SJCRH30 (cell line): ENCODE measurements at places on chromosomes 2 and 18. TPM values are rescaled to one million over a fixed set of nuclear protein-coding genes. Genes with fewer than 3 reads are reported as not detected.

The ANKRD53 gene
- 0.36 TPM in 1 of 2 replicates, not detected in the other for total RNA-seq

The PKP4 gene
- 58.1 and 62.8 TPM in 2 replicates for total RNA-seq

The C2orf76 gene
- total RNA-seq: 4.2 and 7.0 TPM in 2 replicates

The TBR1 gene
- 0.13 and 0.20 TPM in 2 replicates for total RNA-seq

The TWIST2 gene
- not detected in 2 replicates for total RNA-seq

The CSRNP3 gene
- 2.4 and 2.9 TPM in 2 replicates for total RNA-seq

The COL6A3 gene
- total RNA-seq: 0.04 TPM in 1 of 2 replicates, not detected in the other

DNA sequence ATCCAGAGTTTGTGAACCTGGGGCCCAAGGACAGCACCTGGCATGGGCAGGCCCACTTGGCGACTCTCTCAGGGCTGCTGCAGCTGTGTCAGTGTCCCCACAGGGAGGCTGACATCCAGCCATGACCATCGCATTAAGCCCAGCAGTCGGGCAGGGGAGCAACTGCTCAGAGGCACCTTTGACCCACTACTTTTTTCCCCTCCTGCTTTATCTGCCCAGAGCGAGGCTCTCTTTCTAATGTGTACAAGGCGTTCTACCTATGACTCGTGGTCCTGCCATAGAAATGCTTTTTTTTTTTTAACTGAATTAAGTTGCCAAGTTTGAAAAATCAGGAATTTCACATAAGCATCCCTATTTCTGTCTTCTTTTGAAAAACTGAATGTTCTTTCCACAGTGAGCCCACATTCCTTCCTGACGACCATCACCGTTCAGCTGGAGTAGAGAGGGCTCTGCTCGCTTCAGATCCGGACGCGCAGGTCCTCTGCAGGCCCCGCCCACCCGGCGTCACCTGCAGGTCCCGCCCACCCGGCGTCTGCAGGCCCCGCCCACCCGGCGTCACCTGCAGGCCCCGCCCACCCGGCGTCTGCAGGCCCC is 403 bp upstream of the CLUL1 start:
- peak; percentile 22 for DNase-seq

GRCh38 chr2:179818546-179818945 is 42.9 kb downstream of the ZNF385B start:
- no peak for DNase-seq

DNA sequence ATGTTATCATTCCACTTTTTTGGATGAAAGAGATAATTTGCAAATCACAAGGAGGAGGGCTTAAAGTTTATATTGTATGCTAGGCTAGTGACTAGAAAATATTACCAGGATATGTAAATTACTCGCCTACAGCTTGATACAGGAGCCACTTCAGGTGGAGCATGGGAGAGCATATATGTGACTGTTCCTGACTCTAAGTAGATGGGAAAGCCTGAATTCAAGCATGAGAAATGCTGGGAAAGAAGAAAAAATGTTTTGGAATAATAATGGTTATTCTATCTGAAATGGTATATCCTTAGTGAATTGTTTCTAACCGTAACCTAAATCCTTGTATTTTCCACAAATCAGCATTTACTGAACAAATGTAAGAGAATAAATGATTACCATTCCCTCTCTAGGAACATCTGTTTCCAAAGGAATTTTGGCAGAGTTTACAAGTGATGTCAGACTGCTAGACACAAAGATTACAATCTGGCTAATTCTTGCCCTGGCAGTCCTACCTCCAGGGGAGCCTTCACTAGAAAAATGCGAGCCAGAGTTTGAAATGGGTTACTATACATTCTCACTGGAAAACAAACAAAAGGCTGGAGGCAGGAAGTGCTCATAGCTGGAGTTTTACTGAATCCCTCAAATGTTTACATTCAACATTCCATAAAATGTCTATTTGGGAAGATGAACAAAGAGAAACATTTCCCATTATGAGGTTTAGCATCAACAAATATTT is 129.4 kb upstream of the MAPRE2 start:
- peak; percentile 75 for DNase-seq

DNA sequence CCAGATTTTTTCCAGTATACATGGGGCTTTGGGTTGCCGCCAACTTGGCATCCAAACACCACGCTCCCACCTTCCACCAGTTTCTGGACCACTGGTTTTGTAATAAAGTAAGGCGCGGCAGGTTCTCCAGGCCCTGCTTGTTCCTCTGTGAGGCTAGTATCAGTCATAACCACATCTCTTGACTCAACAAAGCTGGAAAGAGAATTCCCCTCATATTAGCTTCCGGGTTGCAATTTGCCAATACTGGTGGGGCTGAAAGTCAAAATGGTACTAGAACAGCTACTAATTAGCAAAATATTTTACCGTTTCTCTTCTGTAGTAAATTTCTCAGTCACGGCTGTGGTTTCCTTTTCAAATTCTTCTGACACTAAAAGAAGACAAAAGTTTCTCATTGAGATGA is 25.0 kb downstream of the TTN start:
- DNase-seq: no peak

GRCh38 chr2:33009249-33009648 is 62.5 kb downstream of the LTBP1 start:
- no peak for DNase-seq

DNA sequence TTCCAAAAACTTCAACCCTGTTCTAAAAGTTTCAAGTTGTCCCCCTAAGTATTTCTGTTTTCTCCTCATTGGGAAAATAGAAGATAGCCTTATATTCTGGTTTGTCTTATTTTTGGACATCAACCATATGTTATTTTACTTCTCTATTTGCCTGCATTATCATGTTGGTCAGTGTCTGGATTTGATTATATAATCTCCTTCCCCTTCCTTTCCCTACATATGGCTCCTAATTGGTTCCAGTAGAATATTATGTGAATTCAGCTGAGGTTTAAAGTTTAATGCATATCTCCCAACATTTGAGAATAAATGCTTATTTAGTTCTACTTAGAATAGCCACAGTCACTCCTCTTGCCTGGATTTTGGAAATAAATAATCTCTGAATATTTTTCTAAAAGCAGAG is 66.9 kb downstream of the OXER1 start:
- no peak for DNase-seq

DNA sequence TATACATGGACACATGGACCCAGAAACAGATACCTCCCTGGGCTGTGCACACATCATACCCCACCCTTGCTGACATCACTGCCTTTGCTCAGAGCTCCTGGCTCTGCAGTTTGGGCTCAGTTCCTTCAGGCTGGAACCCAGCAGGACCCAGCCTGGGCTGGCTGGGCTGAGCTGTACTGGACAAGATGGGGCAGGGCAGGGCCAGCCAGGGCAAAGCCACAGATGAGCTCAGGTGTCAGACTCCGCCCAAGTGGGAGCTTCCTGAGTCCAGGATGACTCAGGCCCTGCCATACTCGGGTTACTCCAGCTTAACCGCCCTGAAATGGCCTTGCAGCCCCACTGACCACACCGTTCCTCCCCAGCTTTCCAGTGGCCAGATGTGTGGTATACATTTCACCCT is 284.9 kb downstream of the OSR1 start:
- peak; percentile 66 for DNase-seq

DNA sequence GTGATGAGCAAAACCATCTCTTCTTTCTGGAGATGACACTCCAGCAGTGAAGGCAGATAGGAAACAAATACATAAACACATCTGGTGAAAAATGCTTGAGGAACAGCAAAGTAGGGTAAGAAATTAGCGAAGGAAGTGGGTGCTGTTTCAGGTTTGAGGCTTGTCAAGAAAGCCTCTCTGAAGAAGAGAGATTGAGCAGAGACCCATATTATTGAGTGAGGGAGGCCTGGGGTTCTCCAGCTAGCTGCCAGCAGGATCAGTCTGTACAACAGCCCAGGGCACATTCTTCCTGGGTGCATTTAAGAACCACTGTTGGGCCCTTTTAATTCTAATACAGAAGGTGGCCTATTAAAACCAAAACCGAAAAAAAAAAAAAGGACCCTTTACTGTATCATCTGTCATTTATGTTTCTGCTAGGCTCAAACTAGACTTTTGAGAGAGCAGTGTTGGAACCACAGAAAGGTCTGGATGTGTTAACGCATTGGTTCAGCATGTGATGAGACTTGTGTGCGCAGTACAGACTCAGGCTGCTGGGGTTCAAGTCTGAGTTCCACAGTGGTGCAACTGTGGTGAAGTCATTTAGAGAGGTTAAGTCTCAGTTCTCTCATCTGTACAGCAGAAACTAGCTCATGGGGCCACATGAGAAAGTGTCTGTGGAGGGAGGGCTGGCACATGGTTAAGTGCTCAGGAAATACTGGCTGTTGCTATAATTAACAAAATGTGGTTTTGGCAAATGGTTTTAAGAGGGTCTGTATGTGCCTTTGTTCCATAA is 28.9 kb downstream of the MGAT5 start:
- no peak for DNase-seq

DNA sequence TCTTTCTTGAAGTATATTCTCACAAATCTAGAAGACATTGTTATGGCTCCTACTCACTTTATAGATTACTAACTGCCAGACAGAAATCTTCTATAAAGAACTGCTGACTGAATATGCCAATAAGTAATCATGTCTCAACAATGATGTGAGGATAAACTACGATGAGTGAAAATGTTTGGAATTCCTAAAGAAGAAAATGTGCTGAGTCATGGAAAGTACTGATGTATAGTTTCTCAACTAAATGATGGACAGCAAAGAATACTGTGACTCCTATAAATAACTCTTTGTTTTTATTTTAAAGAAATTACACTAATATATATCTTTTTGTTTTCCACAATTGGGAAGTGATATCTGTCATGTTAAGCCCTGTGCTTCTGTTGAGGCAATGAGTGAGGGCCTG is 232.9 kb downstream of the LNPK start:
- no peak for DNase-seq

DNA sequence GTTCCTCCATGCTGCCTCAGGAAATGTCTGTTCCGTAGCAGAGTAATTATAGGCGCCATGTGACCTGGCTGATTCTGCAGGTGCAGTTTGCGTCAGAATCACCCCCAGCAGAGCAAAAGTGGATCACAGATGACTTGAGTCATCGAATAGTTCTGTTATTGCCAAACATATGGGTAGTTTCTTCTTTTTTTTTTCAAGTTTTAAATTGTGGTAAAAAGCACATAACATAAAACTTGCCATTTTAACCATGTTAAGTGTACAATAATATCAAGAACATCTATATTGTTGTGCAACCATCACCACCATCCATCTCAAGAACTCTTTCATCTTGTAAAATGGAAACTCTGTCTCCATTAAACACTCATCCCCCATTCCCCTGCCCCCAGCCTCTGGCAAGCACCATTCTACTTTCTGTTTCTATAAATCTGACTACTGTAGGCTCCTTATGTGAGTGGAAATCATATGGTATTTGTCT is 177.7 kb upstream of the TWIST2 start:
- no peak for DNase-seq

- DNase-seq: no peak
Measured at GRCh38 chr2:31937741-31938140, 73.1 kb downstream of the MEMO1 start.

DNA sequence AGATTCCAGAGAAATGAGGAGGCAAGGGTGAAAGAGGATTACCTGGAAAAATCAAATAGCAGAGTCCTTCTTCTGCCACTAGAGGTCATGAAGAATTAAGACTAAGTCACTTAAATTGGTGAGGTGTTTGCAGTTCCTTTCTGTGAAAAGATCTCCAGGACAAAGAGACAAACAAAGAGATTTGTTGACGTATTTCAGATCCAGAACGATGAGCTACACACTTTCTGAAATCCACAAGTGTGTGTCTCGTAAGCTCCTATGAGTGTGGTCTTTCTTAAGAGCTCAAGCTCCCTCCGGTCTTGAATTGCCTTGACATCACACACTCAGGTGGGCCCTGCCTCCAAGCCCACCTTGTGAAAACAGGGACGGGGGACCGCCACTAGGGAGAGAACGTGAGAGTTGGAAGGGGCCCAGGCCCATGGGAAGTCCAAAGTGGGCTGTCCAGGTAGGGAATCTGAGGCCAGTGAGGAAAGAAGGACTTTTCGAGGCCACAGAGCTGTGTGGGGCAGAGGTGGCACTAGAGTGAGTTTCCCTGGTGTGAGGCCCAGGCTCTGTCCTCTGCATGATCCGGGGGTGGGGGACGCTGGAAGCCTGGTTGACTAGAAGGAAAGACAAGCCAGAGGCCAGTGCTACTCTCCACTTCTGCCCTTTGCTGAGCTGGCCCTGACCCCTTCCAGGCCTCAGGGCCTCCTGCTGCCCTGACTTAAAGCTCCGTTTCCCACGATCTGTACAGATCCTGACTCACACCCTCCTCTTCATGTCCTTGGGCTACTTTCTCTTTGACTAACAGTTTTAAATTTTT is 168.1 kb upstream of the NCK2 start:
- no peak for DNase-seq

GRCh38 chr2:200590090-200590489 is 4.3 kb downstream of the AOX1 start:
- DNase-seq: no peak

- DNase-seq: no peak
Measured at GRCh38 chr2:99184811-99185210, 3.8 kb downstream of the MRPL30 start.

- DNase-seq: no peak
Measured at GRCh38 chr2:232502511-232502910, 14.9 kb upstream of the ECEL1 start.

- DNase-seq: no peak
Measured at GRCh38 chr2:2590841-2591541, 259.9 kb upstream of the MYT1L start.
